ENCODE measurements at places on chromosomes 11 and 22. TPM values are rescaled to one million over a fixed set of nuclear protein-coding genes. Genes with fewer than 3 reads are reported as not detected.

The ANO3 gene
- total RNA-seq: 0.01 TPM

The MSANTD4 gene
- total RNA-seq: 8.8 TPM

The OR4P4 gene
- not detected for total RNA-seq

The CCDC73 gene
- not detected for total RNA-seq

The SLC6A5 gene
- not detected for total RNA-seq
